ENCODE measurements at places on chromosomes 2 and 18.
A peak's percentile ranks its signal among the peaks of the same experiment; 100 is the strongest.

DNA sequence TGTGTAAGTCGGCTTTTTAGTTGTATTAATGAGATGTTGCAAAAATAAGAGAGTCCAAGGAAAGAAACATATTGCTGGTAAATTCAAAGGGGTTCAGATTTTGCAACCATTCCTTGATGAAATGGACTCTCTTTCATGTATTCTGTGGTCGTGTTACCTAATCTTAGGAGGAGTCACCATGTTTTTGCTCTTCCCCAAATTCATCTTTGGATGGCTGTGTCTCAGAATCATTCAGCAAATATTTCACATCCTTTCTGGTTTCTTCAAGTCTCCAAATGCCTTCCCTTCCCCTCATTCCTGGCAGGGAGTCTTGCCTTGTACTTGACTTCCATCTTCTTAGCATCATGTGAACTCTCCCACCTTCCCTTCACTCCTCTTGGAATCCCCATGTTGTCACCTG, 66.1 kb downstream of the PTPRM start:
- DNase-seq = no peak

DNA sequence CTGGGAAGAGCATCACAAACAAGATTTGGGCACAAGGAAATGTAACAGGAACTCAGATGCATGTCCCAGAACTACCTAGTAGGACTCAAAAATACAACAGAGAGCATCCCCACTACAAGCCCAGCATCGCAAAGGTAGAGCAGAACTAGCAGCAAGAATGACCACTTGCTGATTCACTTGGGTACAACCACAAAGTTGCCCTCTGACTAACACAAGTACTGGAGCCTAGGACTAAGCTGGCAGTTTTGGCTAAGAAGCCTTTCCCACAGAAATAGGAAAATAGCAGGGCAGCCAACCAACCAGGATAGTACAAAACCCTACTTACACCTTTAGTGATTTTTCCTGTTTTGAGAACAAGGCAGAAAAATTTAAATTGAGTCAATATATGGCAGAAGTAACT, 193.8 kb downstream of the PAX3 start:
- peak; percentile 34 for DNase-seq

DNA sequence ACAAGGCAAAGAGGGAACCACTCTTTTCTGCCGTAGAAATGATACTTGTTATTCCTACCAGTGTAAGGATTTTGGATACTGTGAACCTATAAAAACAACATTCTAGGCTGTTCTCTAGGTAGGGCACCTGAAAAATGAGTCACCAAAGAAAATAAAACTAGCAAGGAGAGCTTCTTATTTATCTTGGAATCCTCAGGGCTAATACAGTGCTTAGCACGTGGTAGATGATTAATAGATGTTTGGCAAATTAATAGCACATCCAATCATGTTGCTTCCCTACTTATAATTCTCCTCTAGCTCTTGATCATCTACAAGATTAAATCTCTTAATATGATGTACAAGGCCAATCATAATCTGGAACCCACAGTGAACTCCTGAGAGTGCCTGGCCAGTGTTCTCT, 73.1 kb downstream of the AAK1 start:
- no peak for DNase-seq

GRCh38 chr2:8485736-8486135, 196.1 kb upstream of the ID2 start:
- DNase-seq = no peak

GRCh38 chr2:98759338-98759737, 28.4 kb upstream of the MGAT4A start:
- no peak for DNase-seq

DNA sequence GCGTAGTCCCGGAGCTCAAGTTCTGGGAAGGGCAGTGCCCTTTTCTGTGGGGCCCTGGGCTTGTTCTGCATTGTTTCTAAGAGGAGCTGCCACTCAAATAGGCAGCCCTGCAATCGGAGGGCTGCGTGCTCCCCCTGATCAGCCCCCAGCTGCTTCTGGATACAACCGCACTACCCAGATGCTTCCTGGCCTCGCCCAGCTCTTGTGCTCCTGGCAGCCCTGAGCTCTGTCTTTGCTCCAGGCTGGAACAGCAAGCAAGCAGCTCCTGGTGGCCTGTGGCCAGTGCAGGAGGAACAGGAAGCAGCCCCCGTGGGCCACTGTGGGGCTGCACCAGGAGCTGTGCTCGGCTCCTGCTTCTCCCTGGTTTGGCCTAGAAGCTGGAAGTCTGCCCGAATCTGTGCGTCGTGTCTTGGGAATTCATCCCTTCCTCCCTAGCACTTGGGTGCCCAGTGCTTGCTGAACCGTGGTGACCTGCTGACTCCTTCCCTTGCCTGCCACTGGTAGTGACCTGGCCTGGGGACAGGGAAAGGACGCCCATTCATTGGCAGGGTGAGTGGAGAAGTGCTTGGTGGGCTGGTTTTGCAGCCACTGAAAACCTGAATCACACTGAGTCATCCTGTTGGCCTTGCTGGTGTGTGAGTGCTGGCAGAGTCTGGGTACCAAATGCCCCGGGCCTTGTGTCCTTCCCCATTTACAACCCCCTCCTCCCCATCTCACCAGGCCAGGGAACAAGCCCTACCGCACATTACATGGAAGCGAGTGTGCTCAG, 27.3 kb upstream of the NTSR2 start:
- peak; percentile 75 for DNase-seq

GRCh38 chr2:126657148-126657635, 1.2 kb downstream of the GYPC start:
- peak; percentile 95 for DNase-seq

DNA sequence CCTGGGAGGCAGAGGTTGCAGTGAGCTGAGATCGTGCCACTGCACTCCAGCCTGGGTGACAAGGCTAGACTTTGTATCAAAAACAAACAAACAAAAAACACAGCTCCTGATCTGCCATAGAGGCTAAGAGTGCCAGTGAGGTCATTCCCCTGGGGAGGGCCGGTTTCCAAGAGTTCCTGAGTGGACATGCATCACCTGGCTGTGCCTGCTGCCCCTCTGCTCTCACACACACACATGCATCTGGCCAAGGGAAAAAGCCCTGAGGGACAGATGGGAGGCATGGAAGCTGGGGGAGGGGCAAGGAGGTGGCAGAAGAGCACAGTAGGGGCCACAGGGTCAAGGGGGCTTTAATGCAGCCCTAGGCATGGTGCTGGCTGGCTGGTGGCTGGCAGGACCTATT, 60.4 kb downstream of the ZBTB7C start:
- no peak for DNase-seq

- peak; percentile 30 for DNase-seq
Observed at GRCh38 chr18:64119916-64120315, 29.0 kb downstream of the LINC00305 start.

DNA sequence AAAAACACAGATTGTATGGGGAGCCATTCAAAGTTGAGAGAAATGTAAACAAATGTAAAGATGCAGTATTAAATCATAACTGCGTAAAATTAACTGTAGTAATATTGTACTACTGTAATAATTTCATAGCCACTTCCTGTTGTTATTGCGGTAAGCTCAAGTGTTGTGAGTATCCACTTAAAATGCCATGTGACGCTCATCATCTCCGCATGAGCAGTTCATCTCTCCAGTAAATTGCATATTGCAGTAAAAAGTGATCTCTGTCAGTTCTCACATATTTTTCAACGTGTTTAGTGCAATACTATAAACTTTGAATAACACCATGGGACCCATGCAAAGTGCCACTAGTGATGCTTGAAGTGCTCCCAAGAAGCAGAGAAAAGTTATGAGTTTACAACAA, 41.8 kb upstream of the SP3 start:
- DNase-seq = no peak

DNA sequence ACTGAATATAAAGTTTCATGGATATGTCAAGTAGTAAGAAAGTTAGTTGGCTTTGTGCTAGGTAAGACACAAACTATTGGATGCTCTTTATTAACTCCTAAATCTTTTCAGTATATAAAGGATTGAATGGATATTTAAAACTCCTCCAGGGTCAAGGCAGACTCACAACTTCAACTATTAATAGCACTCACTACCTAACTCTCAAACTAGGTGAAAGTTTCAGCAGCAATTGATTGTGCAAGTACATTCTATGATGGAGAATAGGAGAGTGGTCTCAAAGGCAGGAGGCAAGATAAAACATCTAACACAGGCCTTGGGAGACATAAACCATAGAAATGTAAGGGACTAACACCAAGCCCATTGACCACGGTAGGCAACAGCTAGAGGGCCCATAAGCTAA, 328.9 kb upstream of the CHAC2 start:
- DNase-seq = no peak

DNA sequence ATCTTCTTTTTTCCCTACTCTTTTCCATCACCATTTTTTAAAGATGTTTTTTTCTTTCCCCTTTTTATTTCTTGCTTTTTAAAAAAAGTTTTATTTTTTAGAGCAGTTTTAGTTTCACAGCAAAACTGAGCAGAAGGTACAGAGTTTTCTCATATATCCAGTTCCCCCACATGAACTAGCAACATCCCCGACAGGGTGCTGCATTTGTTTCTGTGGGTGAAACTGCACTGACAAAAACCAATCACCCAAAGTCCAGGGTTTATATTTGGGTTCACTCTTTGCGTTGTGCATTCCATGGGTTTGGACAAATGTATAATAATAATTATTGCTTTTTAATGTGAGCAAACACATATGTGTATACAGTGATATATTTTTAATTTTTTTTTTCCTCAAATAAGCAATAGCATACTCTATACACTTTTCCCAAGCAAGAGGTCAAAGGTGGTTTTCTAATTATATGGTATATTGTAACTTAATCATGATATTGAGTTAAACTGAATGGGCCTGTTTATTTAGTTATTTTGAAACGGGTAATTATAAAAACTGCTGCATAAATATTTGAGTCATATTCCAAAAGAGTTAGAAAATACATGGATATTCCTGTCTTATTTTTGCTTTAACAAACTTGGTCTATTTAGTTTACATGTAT, 50.3 kb downstream of the NCK2 start:
- DNase-seq = no peak

- DNase-seq = peak; percentile 33
Observed at GRCh38 chr2:120568089-120568974, 167.3 kb upstream of the GLI2 start.

DNA sequence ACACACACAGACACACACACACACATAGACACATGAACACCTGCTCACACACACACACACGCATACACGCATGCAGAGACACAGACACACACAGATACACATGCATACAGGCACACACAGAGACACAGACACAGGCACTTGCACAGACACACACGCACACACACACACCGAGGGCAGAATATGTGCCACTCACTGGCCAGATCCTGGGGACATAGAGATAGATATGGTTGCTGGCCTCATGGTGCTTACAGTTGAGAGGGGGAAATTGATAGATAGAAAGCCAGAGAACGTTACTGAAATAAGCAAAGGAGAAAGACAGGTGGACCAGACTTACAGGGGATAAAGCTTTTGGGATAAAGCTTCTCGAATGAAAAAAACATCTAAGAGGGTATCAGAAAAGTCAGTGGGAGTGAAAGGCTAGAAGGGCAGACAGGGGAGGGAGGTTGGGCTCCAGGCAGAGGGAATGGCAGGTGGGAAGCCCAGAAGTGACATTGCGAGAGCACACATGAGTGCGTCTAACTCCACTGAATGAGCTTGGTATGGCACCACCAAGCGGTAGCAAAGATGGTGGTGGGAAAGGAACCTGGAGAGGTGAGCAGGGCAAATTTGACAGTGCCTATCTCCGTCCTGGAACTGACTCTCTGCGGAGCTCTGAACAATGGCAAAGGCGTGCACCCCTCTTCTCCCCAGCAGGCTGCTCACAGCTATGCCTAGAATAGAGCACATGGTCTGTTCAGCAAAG, 390.1 kb upstream of the TRIB2 start:
- DNase-seq = no peak

DNA sequence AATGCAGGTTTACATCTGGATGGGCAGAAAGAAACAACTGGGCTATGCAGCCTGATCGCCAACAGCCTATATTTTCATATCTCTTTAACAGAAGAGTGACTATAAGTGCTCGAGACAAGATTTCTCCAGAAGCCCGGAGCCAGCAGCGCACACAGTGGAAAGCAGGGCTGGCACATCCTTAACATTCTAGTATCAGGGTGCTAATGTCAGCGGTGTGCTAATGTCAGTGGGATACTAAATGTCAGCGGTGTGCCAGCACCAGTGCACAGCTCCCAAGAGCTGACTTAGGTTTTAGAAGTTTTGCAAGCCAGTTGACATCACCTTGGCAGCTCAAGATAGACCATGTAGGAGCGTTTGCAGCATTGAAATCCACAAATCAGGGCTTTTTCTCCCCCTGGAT, 8.3 kb downstream of the BMP10 start:
- no peak for DNase-seq

- peak; percentile 7 for DNase-seq
Observed at GRCh38 chr2:51165534-51166260, 133.8 kb upstream of the NRXN1 start.

DNA sequence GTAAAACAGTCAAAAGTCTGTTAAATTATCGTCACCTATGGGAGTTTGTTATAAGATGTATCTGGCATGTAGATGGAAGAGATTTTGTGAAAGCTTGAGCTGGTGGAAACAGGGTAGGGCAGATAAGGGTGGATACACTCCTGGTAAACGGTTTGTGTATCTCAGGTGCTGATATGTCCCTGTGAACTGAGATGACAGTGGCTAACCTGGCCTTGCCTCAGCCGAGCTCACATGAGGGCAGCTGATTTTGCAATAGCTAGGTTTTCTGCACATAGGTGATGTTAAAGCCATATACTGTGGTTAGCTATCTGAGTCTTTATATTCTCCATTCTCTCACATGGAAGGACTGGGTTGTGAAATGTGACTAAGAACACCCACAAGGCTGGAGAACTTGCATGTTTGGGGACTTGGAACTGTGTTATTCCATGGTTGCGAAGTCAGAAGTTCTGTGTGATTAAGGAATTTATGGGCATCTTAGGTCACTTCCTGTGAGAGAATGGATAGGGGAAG, 205.1 kb downstream of the TPGS2 start:
- no peak for DNase-seq

- DNase-seq = no peak
Observed at GRCh38 chr18:53792762-53793161, 431.7 kb downstream of the MBD2 start.

DNA sequence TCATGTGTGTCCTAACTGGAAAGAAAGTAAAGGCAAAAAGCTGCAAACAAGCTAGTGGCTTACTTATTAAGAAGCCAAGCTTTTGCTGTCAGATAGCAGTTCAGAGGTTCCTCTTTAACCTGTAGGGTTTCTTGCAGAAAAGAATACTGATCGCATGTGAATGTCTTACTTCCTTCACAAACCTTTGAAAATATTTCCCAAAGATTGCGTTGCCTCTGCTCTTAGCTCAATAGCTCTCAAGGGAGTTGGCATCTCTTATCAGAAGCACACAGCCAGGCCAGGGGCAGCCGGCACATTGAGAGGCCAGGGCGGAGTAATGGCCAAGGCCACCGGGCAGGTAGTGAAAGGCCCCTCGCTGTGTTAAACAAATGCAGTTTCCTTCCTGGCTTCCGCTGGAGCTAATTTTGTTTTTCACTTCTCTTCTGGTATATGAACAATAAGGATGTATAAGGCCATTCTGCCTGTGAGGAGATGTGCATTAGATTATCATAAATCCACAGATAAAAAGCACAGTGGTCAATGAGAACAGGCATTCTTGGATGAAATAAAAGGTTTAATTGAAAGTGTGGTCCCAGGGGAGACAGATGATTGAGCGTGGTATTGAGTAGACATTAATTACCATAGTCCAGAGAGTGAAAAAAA, 542.4 kb upstream of the NRP2 start:
- no peak for DNase-seq

Data from astrocyte of the spinal cord (primary cell).